A549 treated with dexamethasone at 1 μM for 4 hours (cell line): ENCODE measurements at places on chromosomes 16 and 17. TPM values are rescaled to one million over a fixed set of nuclear protein-coding genes. Genes with fewer than 3 reads are reported as not detected.

The CYB5D1 gene
- 20.9 to 22.7 TPM (median 21.7 TPM) in 5 replicates for total RNA-seq

The FBXO39 gene
- total RNA-seq = 0.05 TPM in 1 of 5 replicates, not detected in the others

The NPIPA2 gene
- 1.2 to 2.7 TPM (median 1.8 TPM) in 5 replicates for total RNA-seq

The SKAP1 gene
- total RNA-seq = 0.11 to 0.14 TPM in 2 of 5 replicates, not detected in the others

The CMTM1 gene
- 0.76 to 2.1 TPM (median 1.4 TPM) in 5 replicates for total RNA-seq

The IKZF3 gene
- total RNA-seq = not detected in 5 replicates

The PLD2 gene
- 16.1 to 28.8 TPM (median 21.3 TPM) in 5 replicates for total RNA-seq

The PRSS33 gene
- not detected in 5 replicates for total RNA-seq

The NR1D1 gene
- 7.3 to 10.7 TPM (median 10.4 TPM) in 5 replicates for total RNA-seq

The KCNJ2 gene
- 0.03 to 0.11 TPM (median 0.06 TPM) in 5 replicates for total RNA-seq

The HOXB7 gene
- 28.6 to 35.7 TPM (median 31.4 TPM) in 5 replicates for total RNA-seq

The KRT9 gene
- not detected in 5 replicates for total RNA-seq

The ATP1B2 gene
- total RNA-seq = 0.08 to 0.46 TPM (median 0.39 TPM) in 5 replicates

The CD300LB gene
- 0.03 to 0.09 TPM (median 0.07 TPM) in 5 replicates for total RNA-seq

The CEP295NL gene
- total RNA-seq = 0.34 to 0.54 TPM (median 0.40 TPM) in 5 replicates

The TEKT1 gene
- total RNA-seq = 0.05 to 0.18 TPM (median 0.07 TPM) in 5 replicates

The ARHGAP44 gene
- total RNA-seq = 2.4 to 2.8 TPM (median 2.6 TPM) in 5 replicates

The ALOXE3 gene
- total RNA-seq = 6.0 to 10.3 TPM (median 7.6 TPM) in 5 replicates

The TNFRSF13B gene
- not detected in 5 replicates for total RNA-seq

The AATK gene
- 0.19 to 0.69 TPM (median 0.45 TPM) in 5 replicates for total RNA-seq

The NOD2 gene
- total RNA-seq = not detected in 5 replicates

The KRTAP16-1 gene
- not detected in 5 replicates for total RNA-seq

The CEMP1 gene
- total RNA-seq = not detected in 5 replicates

The CDK5R1 gene
- total RNA-seq = 5.7 to 7.7 TPM (median 6.8 TPM) in 5 replicates

The TPSD1 gene
- not detected in 5 replicates for total RNA-seq

The ZNF213 gene
- 7.1 to 14.3 TPM (median 13.0 TPM) in 5 replicates for total RNA-seq

The EPX gene
- total RNA-seq = not detected in 5 replicates

The OTOP2 gene
- total RNA-seq = 0.04 to 0.09 TPM (median 0.06 TPM) in 4 of 5 replicates, not detected in the other

The KRTAP9-4 gene
- not detected in 5 replicates for total RNA-seq

The KRT20 gene
- 0.11 to 0.49 TPM (median 0.19 TPM) in 5 replicates for total RNA-seq

The EFCAB5 gene
- total RNA-seq = 0.14 to 0.37 TPM (median 0.28 TPM) in 5 replicates

The APRT gene
- 336 to 435 TPM (median 385 TPM) in 5 replicates for total RNA-seq

The KLHL10 gene
- 0.06 to 0.11 TPM (median 0.09 TPM) in 4 of 5 replicates, not detected in the other for total RNA-seq

The CORO1A gene
- total RNA-seq = 2.0 to 3.3 TPM (median 3.0 TPM) in 5 replicates

The BTBD17 gene
- not detected in 5 replicates for total RNA-seq

The CLDN9 gene
- 0.28 to 0.43 TPM (median 0.38 TPM) in 5 replicates for total RNA-seq

The C17orf78 gene
- total RNA-seq = not detected in 5 replicates

The FOXJ1 gene
- 0.65 to 1.4 TPM (median 1.1 TPM) in 5 replicates for total RNA-seq

The TM4SF5 gene
- 0.34 to 1.2 TPM (median 0.66 TPM) in 5 replicates for total RNA-seq

The CCL4 gene
- 0.29 TPM in 1 of 5 replicates, not detected in the others for total RNA-seq

The GAS2L2 gene
- 0.11 to 0.14 TPM (median 0.12 TPM) in 4 of 5 replicates, not detected in the other for total RNA-seq

The NOMO2 gene
- 98.6 to 123 TPM (median 119 TPM) in 5 replicates for total RNA-seq

The SLC6A2 gene
- 0.04 to 0.13 TPM (median 0.06 TPM) in 4 of 5 replicates, not detected in the other for total RNA-seq

The SERPINF2 gene
- total RNA-seq = 3.8 to 4.6 TPM (median 4.2 TPM) in 5 replicates

The USP31 gene
- total RNA-seq = 11.9 to 18.9 TPM (median 17.3 TPM) in 5 replicates

The ITGB3 gene
- 2.9 to 5.5 TPM (median 4.7 TPM) in 5 replicates for total RNA-seq

The CISD3 gene
- total RNA-seq = 59.0 to 90.7 TPM (median 77.4 TPM) in 5 replicates

The C17orf107 gene
- 0.26 to 0.39 TPM (median 0.28 TPM) in 5 replicates for total RNA-seq

The UNKL gene
- total RNA-seq = 17.3 to 29.2 TPM (median 26.5 TPM) in 5 replicates

The PRCD gene
- not detected in 5 replicates for total RNA-seq

The GCGR gene
- 0.08 to 0.56 TPM (median 0.33 TPM) in 5 replicates for total RNA-seq

The NPIPB13 gene
- total RNA-seq = 1.7 to 3.4 TPM (median 2.9 TPM) in 5 replicates

The CNGB1 gene
- 0.06 to 0.12 TPM (median 0.09 TPM) in 5 replicates for total RNA-seq

The MYOCD gene
- 0.41 to 1.9 TPM (median 1.1 TPM) in 5 replicates for total RNA-seq

The TMEM101 gene
- total RNA-seq = 24.7 to 29.9 TPM (median 27.8 TPM) in 5 replicates

The TBC1D26 gene
- not detected in 5 replicates for total RNA-seq

The PMFBP1 gene
- total RNA-seq = 0.03 to 0.26 TPM (median 0.11 TPM) in 5 replicates
